ENCODE measurements at places on chromosomes 5 and 9.
A peak's percentile ranks its signal among the peaks of the same experiment; 100 is the strongest.

DNA sequence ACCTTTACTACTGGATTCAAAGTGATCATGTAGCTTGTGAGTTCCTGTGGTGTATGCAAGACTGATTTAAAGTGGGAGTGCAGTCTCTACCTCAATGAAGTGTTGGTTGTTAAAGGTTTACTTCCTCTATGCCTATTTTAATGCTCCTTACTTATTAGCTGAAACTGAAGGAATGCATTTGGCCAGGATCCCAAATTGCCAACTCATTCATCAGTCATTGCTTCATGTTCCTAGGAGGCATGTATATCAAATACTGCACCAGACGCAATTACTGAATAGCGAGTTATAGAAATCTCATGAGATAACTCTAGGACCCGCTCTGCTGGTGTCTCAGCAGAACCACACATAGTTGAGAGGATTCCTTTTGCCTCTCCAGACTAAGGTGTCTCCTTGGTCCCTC, 143.0 kb upstream of the RPS23 start:
- no peak for DNase-seq

- DNase-seq: no peak
Observed at GRCh38 chr5:72386639-72387038, 66.5 kb downstream of the PTCD2 start.

DNA sequence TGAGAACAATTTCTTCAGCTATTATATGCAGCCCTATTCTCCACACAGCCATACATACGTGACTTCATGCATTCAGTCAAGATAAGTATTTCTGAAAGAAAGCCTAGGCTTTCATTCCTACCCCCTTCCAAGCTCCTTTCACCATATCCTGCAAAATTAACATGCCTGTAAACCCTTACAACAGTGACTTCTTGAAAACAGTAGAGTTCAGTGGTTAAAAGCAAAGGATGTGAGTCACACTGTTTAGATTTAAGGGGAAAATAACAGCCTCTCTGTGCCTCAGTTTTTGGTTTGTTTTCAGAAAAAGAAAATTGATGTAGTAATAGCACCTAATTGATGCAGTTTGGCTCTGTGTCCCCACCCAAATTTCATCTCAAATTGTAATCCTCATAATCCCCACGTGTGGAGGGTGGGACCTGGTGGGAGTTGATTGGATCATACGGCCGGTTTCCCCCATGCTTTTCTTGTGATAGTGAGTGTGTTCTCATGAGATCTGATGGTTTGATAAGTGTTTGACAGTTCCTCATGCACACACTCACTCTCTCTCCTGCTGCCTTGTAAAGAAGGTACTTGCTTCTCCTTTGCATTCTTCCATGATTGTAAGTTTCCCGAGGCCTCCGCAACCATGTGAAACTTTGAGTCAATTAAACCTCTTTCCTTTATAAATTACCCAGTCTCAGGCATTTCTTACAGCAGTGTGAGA, 264.8 kb downstream of the CETN3 start:
- no peak for DNase-seq

DNA sequence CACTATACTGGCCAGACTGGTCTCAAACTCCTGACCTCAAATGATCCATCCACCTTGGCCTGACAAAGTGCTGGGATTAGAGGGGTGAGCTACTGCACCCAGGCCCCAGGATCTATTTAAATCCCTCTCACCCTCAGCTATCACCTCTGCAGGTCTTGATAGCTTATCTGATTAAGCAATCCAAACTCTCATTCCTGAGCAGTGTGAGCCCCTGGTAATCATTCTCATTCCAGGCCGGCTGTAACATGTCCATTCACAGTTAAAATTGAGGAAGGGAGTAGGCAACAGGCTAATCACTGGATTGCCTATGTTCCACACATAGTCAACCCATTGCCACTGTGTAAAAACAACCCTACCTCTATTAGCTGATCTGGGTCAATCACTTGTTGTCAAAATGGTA, 111.1 kb downstream of the AGTPBP1 start:
- no peak for DNase-seq

DNA sequence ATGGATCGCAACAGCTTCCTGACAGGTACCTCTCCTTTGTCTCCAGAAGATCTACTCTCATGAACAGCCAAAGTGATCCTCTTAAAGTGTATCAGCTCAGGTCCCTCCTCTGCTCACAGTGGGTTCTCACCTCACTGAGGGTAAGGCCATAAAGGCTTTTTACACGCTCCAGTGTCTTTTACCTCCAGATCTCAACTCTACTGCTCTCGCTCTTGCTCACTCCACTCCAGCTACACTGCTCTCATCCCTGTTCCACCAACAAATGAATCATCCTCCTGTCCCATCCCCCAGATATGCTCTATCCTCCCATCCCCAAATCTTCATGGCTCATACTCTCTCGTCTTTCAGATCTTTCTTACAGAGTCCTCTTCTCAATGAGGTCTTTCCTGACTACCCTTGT, 248.6 kb upstream of the EFNA5 start:
- no peak for DNase-seq

GRCh38 chr5:89735082-89735481, 674.5 kb downstream of the CETN3 start:
- DNase-seq: no peak

GRCh38 chr9:12717907-12718306, 24.7 kb downstream of the TYRP1 start:
- DNase-seq: no peak

- no peak for DNase-seq
Observed at GRCh38 chr5:111119221-111119620, 27.1 kb downstream of the WDR36 start.

- DNase-seq: no peak
Observed at GRCh38 chr5:136374003-136374402, 8.7 kb upstream of the TRPC7 start.

GRCh38 chr5:129496421-129496820, 36.3 kb downstream of the ADAMTS19 start:
- DNase-seq: no peak

GRCh38 chr5:74056107-74056788, 430.3 kb downstream of the ARHGEF28 start:
- no peak for DNase-seq

DNA sequence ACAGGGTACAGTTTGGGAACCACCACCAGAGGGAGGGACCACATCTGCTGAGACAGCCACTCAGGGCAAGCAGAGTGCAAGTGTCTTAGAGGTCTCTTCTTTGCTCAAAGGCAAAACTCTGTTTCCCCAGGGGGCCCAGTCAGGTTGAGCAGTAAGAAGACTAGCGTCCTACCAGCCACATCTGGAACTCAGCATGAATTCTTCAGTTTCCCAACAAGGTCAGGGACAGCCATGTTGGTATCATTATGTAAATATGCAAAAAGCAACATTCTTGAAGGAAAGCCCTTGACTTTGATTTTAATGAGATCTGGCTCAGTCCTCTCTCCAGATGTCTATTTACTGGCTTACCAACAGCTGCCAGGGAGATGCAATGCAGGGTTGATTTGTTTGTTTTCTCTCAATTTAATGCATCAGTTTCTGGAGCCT, 46.7 kb downstream of the TGFBI start:
- no peak for DNase-seq

DNA sequence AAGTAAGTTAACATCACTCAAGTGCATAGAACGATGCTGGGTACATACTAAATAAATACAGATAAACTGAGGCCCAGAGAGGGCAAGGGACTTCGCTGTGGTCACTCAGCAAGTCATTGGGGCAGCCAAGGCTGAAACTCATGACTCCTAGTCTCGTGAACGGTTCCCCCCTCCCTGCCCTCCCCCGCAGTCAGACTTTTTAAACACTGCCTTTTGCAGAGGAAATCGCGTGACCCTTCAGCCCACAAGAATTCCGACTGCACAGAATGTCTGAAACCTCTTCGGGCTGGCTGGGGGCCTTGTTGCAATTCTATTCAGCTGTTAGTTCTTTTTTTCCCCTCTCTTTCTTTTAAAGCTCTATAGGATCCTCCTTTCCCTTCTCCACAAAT, 28.1 kb downstream of the NEK6 start:
- DNase-seq: no peak

- no peak for DNase-seq
Observed at GRCh38 chr9:105968811-105969466, 274.6 kb downstream of the TMEM38B start.

DNA sequence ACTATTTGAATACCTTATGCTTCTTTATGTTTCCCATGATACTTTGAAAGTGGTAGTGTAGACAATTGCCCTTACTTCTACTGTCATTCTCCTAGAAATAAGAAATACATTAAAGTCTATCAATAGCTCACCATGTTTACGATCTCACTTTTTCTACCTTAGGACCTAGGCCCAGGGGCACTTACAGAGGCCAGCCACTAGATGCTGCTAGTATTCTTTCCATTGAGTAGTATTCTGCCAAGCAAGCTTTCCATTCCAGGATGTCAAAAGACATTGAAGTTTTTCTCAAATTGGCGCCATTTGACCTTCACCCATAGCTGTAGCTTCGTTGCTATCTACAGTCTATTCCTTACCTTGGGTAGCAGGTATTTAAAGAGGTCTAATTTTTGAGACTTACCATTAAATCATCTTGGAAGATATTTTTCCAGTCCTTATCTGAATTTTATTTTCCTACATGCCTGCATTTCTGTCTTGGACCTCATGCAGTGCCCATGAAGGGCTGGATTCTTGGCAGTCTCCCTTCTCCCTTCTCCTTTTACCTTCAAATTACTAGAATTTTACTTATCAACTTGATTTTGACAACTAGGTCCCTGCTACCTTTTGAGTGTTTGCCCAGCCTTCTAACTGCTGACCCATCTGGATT, 246.0 kb upstream of the NUDT12 start:
- DNase-seq: peak; percentile 51

- no peak for DNase-seq
Observed at GRCh38 chr5:115584501-115584900, 17.8 kb downstream of the TICAM2 start.

- DNase-seq: no peak
Observed at GRCh38 chr5:109987355-109987754, 297.6 kb downstream of the MAN2A1 start.

GRCh38 chr5:155394727-155395126, 381.2 kb downstream of the KIF4B start:
- no peak for DNase-seq

- peak; percentile 88 for DNase-seq
Observed at GRCh38 chr5:134026521-134027287, 21.9 kb upstream of the VDAC1 start.

DNA sequence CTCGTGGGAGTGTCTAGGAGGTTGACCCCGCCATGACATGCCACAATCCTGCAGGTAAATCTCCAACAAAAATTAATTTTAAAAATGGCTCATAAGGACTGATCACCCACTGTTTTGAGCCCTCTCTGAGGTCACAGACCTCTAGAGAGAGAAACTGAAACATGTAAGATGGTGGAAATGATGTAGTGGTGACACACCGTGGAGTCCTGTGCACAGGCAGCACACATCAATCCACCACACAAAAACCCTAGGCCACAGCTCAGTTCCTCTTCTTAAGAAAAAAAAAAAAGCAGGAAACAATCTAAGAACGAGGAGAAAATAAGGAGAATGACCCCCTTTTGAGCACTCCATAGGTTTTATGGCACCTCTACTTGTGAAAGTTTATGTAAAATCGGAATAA, 93.8 kb upstream of the FAM120A start:
- no peak for DNase-seq

DNA sequence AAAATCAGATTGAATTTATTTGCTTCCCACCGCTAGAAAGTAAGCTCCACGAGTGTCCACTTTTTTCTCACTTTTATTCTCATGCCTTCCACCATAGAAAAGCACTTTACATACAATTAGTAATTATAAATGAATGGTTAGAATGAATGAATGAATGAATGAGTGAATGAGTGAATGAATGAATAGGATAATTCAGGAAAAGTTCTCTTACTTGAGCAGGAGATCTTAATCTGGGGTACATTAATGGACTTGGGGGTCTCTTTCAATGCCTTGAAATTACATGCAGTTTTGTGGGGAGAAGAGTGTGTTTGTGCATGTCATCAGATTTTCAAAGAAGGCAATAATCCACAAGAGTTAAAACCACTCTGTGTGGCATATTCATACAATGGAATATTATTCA, 229.9 kb upstream of the NR4A3 start:
- DNase-seq: no peak

DNA sequence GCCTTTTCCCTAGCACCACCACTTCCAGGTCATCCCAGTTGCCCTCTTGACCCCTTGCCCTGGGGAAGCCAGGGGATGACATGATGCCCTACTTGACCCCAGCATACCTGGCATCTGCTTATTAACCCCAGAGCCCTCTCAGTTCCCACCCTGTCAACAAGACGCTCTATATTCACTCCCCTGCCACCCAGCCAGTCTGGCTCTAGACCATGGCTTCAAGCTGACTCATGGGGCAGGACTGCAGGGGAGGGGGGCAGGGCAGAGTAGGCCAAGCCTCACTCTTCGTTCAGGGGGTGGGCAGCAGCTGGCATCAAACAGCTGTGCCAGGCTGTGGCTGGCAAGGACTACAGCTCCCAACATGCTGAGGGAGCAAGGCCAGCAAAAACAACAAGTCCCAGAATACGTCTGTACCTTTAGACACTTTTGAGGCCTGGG, 5.3 kb downstream of the ATOSB start:
- DNase-seq: no peak

DNA sequence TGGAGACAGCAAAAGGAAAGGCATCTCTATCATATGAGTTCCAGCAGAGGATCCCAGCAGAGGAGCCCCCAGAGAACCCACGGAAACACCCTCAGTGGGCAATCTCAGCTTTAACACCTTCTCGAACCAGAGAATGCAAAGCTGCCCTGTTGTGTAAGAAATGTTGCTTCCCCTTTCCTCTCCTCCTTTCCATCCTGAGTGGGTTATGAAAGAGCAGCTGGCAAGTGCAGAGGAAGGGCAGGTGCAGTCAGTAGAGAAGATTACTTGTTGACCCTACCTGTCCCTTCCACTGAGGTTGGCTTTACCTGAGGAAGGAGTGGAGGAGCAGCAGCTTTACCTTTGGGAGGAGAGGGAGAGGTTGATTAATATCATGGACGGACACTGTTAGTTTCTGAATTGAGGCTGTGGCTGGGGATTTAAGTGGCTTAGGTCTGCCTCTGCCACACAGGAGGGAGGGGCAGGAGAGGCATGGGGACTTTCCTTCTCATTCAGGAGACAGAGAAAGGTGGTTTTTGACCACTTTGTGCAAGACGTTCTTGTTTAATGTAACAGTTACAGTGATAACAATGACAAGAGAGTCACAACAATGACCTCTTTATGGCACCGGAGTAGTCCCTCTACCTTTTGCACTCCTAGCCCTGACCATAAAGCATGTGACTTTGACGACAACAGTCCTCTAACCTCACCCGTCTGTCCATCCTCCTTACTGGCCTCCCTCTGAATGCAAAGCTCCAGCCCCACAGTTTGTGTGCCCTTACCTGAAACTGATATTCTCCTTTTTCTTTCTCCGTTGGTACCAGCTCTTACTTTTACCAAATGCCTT, 254.8 kb downstream of the NSG2 start:
- peak; percentile 12 for DNase-seq

- DNase-seq: no peak
Observed at GRCh38 chr9:91047529-91047928, 245.9 kb downstream of the SYK start.
